IgD-negative memory B cell (primary cell): ENCODE measurements at places on chromosomes 13 and 19. TPM values are rescaled to one million over a fixed set of nuclear protein-coding genes. Genes with fewer than 3 reads are reported as not detected.

The KCNN1 gene
- not detected for polyA plus RNA-seq

The ATP4B gene
- polyA plus RNA-seq: not detected

The SRRM5 gene
- polyA plus RNA-seq: not detected

The ERICH4 gene
- not detected for polyA plus RNA-seq

The ZNF528 gene
- 6.2 TPM for polyA plus RNA-seq

The DPF1 gene
- polyA plus RNA-seq: 0.24 TPM

The DNAJC15 gene
- polyA plus RNA-seq: 36.7 TPM

The NTN5 gene
- 0.66 TPM for polyA plus RNA-seq

The IRGC gene
- not detected for polyA plus RNA-seq

The RAP2A gene
- polyA plus RNA-seq: 1.7 TPM

The KLF2 gene
- polyA plus RNA-seq: 199 TPM

The ZNF625 gene
- polyA plus RNA-seq: 1.1 TPM

The ERFL gene
- not detected for polyA plus RNA-seq

The RFPL4AL1 gene
- polyA plus RNA-seq: not detected

The ARRDC2 gene
- polyA plus RNA-seq: 42.4 TPM

The EBI3 gene
- 24.2 TPM for polyA plus RNA-seq

The CNMD gene
- not detected for polyA plus RNA-seq

The CYP4F2 gene
- polyA plus RNA-seq: not detected

The SBK3 gene
- polyA plus RNA-seq: not detected

The LRRC25 gene
- polyA plus RNA-seq: 14.9 TPM

The ENOX1 gene
- polyA plus RNA-seq: not detected

The ADGRE1 gene
- 0.06 TPM for polyA plus RNA-seq

The CLEC11A gene
- polyA plus RNA-seq: 0.61 TPM

The KLK14 gene
- not detected for polyA plus RNA-seq

The ACER1 gene
- not detected for polyA plus RNA-seq

The ATCAY gene
- not detected for polyA plus RNA-seq

The EPSTI1 gene
- 30.1 TPM for polyA plus RNA-seq

The KCNRG gene
- polyA plus RNA-seq: 0.80 TPM

The PDCD5 gene
- polyA plus RNA-seq: 101 TPM

The ZNF497 gene
- polyA plus RNA-seq: 2.1 TPM
